ENCODE measurements at places on chromosomes 4 and X.

- DNase-seq, result no peak
These were observed 923.3 kb downstream of the FAT4 start for GRCh38 chr4:126238013-126238412.

DNA sequence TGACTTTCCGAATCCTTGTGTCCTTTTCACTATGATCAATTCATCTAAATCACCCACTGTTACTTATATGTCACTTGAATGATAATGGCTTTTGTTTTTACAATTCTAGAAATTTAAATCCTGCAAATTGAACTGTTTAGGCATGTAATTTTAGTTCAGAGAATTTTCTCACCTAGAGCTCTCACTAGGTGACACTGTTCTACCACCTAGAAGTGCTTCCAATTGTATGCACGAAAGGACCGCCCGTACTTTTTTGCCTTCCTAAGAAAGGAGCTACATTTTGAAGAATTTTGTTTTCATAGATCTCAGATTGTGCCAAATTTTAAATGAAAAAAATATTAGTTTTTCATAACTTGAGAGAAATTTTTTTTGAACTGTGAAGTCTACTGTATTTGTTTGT, 481.6 kb upstream of the FSTL5 start:
- DNase-seq, result no peak

GRCh38 chr4:18252052-18252451, 230.5 kb upstream of the LCORL start:
- DNase-seq, result no peak

GRCh38 chr4:142984871-142985585, 138.9 kb upstream of the INPP4B start:
- DNase-seq, result no peak

- DNase-seq, result no peak
These were observed 141.7 kb downstream of the GPAT3 start for GRCh38 chr4:83677656-83678055.

GRCh38 chrX:774536-774935, 143.9 kb downstream of the SHOX start:
- no peak for DNase-seq

- no peak for DNase-seq
These were observed 2.6 kb downstream of the LSM6 start for GRCh38 chr4:146178126-146178525.

All from activated CD4-positive, alpha-beta T cell treated with anti-CD3 and anti-CD28 coated beads, Interleukin-2, amount 50 U/mL, for 1 hour (primary cell).